ENCODE measurements at places on chromosomes 6 and 20.

GRCh38 chr6:37618916-37619590, 78.6 kb downstream of the MDGA1 start:
- DNase-seq: no peak

DNA sequence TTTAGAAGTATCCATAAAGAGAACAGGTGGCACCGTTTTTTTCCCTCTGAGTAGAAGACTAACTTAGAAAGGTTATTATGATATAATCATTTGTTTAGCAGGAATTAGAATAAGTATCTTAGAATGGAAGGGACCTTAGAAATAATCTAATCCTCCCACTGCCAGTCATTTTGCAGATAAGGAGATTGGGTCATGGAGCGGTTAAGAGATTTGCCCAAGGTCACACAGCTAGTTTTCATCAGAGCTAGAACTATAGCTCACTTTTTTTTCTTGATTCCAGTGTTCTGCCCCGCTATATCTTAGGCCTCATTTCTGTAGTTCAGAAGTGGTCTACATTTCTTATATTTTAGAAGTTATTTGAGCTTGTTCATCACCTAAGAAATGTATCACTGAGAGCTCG, 139.6 kb downstream of the PRL start:
- no peak for DNase-seq

DNA sequence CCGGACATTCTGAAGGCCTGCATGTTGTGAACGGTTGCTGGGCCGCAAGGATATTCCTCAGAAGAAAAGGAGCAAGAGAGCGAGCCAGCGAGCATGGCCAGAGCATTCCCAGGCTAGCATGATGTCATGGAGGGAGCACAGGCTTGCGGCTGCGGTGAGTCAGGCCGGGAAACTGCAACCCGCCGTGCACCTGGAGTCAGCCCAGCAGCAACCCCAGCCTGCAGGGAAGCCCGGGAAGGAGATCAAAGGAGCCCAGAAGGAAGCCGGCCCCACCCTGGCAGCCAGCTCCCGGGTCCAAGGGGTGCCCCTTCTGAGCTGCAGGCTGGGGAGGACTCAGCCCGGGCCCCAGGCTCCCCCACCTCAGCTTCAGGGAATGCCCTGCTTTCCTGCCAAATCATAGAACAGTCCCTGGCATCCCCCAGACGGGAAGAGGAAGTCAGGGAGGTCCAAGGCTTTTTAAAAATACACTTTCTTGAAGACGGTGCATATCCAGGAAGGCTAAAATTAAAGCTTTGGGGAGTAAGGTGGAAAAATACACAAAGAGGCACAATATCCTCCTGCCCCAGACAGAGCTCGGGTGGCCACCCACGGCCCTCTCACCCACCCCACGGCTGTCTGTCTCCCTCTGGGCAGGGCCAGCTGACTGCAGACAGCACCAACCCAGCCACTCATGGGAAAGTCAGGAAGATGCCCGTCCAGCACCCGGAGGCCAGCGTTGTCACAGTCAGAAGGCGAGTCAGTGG, 53.7 kb downstream of the BMP7 start:
- peak; percentile 46 for DNase-seq

- no peak for DNase-seq
Measured at GRCh38 chr6:111427341-111428116, 55.5 kb downstream of the REV3L start.

- no peak for DNase-seq
Measured at GRCh38 chr6:34692280-34692679, 4.3 kb downstream of the ILRUN start.

DNA sequence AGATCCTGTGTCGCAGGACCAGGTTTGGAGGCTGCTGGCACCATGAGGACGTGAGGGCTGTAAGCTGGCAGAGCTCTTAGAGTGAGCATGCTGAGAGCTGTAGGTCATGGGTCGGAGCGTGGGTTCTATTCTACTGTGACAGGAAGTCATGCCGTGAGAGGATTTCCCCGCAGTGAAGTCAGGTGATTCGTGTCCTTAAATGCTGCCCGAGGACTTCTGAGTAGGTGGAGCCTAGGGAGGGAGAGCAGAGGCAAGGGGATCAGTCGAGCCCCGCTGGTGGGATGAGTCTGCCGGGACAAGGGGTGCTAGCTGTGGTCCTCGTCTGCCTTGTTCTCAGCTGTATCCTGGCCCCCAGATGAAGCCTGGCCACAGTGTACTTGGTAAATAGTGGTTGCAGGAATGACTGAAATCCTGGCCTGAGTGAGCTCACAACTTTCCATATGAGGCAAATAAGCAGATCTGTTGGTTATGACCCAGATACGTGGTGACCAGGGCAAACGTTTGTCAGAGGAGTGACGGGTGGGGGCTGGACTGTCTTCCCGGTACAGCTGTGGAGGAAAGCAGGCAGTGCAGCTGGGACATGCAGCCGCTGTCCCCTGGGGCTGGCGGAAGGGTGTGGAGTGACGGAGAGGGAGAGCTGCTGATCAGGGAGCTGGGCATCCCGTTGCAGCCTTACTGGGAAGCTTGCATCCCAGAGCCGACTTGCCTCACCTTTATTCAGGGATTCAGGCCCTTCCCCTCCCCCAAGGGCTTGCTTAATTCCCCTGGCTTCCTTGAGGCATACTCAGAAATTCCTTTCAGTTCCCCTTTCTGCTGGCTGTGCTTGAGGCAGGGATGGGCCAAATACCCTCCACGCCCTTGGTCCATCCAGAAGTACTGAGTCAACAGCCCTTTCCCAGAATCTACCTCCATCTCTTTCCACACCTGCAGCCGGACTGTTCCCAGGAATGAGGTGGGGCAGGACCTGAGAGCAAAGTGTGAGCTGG, 250.9 kb upstream of the RREB1 start:
- DNase-seq: no peak

- DNase-seq: no peak
Measured at GRCh38 chr6:6781873-6782227, 193.3 kb downstream of the LY86 start.

DNA sequence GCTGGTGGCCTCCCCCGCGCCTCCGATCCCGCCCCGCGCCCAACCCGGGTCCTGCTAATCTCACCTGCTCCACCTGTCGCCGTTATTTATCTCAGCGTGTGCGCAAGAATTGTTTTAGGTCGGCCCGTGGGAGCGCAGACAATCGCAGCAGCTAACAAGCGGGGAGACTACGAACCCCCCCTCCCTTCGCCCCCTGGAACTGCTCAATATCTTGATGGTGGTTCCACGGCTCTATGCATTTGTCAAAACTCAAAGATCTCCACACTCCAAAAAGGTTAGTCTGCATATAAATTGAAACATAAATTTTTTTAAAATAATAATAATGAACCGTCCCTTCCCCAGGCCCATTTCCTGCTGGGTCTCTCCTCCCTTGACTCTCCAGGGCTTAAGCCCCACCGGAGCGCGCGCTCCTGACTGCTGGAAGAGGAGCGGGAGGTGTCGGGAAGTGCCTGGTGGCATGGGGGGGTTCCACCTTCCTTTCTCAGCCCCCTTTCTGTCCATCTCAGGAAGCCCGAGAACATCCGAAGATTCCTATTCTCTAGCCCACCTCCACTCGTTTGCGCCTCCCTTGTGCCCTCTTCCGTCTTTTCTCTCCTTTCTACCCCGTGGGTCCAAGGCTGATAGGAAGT, 1.6 kb upstream of the MDGA1 start:
- no peak for DNase-seq

- peak; percentile 46 for DNase-seq
Measured at GRCh38 chr20:49583669-49584417, 15.9 kb upstream of the PTGIS start.

DNA sequence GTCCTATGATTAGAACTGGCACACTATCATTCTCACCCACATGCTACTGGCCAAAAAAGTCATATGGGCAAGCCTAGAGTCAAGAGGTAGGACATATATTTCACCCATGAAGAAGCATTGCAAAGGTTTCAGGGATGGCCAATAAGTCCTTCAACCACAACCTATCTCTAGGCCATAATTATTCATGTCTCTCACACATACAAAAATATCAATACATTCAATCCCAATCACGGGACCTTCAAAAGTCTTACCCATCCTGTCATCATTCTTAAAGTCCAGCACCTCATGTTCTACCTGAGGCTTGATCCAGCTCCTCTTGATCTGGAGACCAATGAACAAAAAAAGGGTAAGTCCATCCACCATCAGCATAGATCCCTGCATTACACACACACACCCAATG, 12.6 kb upstream of the BTN1A1 start:
- no peak for DNase-seq

DNA sequence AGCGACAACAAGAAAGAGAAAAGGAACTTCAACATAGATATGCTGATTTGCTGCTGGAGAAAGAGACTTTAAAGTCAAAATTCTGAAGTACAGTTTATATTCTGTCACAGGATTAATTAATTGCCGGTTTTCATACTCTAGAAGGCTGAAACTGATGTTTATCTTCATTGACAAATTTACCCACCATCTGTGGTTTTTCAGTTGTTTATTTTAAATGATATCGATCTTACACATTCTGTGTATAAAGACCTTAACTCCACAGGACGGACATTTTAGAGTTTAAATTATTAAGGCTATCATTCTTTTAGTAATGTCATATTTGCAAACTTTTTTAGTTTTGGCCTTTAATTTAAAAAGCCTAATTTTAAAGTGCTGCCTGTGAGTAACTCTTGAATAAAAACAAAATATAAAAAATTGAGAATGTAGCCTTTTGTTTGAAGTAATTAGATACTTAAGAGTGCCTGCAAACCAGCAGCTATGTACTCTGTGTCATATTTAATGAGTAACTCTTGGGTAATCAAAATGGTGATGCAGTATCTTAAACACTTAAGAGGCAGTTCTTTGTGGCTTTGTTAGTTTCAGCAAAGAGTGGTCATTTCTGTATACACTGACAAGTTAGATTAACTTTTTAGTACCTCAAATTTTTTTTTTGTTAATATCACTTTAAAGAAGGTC, 59.3 kb downstream of the CDC5L start:
- no peak for DNase-seq

DNA sequence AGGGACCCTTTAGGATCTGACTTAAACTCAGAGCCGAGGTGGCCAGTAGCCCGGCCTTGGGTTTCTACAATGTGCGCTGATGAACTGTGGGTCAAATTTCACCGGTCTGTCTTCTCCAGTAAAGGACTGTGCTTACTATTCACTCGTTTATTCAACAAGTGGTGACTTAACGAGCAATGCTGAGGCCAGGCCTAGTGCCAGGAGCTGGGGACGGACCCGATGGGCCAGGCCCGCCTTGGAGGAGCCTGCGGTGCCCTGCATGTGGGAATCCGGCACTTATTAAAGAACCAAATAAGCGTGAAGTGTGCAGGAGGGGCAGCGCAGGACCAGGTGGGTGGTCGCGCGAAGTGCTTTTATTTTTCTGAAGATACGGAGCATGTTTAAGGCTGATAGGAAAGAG, 24.0 kb downstream of the CTCFL start:
- peak; percentile 37 for DNase-seq

DNA sequence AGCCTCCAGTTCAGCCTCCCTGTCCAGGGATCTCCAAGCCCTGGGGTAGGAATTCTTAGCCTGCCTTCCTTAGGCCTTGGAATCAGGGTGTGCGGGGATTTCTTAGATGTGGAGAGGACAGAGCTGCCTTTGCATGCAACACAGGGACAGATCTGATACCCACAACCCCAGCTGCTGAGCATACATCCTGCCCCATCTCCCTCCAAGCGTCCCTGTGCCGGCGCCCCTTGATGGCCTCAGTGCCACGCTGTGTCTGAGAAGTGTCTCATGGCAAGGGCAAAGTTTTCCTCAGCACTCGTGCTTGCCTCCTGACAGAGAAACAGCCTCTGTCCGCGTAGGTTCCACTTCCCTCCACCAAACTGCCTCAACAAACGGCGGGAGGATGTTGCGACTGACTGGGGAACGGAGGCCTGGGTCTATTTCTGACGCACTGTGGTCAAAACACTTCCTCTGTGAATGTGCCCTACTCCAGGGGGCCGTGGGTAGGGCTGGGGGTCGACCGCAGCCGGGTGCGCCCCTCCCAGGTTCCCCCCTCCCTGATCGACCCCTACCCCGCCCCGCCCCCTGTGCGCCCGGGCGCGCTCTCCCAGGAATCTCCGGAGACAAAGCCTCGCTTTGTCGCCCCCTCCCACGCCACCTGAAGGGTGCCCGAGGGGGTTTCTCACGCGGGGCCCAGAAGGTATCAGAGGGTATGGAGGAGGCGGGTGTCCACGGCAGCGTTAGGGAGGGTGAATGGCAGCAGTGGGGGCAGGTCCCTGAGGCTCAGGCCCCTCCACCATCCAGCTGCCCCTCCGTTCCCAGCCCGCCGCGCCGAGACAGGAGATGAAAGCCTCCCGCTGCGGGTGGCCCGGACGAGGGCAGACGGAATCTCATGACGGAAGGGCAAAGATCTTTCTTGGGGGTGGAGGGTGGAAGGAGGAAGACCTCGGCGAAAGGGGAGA, 806 bp downstream of the MICAL1 start:
- peak; percentile 44 for DNase-seq

DNA sequence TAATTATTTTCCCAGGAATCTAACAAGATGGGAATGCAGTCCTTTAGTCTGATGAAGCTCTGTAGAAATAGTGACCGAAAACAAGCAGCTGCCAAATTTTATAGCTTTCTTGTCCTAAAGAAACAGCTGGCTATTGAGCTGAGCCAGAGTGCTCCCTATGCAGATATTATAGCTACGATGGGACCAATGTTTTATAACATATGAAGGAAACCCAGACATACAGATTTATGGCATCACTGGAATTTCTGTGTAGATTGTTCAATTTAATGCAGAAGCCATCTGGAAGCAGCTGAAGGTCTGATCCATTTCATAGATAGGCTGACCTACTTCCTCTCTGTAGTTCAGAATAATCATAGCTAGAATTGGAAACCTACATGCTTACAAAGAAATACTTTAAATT, 11.8 kb upstream of the SNPH start:
- no peak for DNase-seq

- DNase-seq: no peak
Measured at GRCh38 chr6:67000121-67000520, 1293.1 kb upstream of the EYS start.

GRCh38 chr6:147179809-147180208, 24.4 kb upstream of the STXBP5 start:
- DNase-seq: no peak

- no peak for DNase-seq
Measured at GRCh38 chr6:105256619-105257018, 76.8 kb upstream of the POPDC3 start.

DNA sequence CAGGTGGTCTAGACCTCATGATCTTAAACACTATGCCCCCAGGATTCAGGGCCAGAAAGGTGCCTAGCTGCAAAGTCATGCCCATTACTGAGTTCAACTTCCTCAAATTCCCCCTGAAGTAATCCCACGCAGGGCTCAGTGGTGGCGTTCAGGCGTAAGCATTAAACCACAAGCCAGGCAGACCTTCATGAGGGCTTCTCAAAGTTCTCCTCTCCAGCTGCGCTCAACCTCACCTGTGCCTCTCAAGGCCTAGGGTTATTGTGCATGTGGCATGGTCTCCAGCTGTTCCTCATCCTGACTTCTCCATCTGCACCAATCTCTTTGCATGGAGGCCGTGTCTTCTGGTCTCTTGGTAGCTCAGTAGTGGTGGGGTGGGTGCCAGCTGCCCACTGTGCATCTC, 113.6 kb downstream of the TSHZ2 start:
- no peak for DNase-seq

GRCh38 chr20:63785691-63786131, 45.4 kb downstream of the ZBTB46 start:
- peak; percentile 42 for DNase-seq

DNA sequence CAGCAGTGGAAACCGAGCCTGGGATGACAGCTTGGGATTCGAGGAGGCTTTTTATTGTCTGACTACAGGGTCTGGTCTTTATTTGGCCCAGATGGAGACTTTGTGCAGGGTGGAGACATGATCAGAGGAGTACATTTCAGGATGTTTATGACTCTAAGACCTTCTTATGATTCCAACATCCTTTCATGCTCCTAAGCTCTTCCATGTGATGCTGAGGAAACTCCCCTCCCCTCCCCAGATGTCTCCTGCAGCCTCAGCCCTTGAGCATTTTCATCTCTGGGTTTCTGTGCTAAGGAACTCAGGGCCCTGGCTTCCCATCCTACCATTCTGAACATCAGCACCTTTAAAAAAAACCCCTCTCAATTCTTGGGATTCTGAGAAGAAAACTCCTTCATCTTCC, 186.6 kb downstream of the SOX4 start:
- peak; percentile 74 for DNase-seq

All from brain (organoid and tissue), 16 donors.